ENCODE measurements at places on chromosomes 5 and 9.

- DNase-seq: peak; percentile 83
These were observed 10.4 kb downstream of the MARCHF3 start for GRCh38 chr5:127019928-127020327.

DNA sequence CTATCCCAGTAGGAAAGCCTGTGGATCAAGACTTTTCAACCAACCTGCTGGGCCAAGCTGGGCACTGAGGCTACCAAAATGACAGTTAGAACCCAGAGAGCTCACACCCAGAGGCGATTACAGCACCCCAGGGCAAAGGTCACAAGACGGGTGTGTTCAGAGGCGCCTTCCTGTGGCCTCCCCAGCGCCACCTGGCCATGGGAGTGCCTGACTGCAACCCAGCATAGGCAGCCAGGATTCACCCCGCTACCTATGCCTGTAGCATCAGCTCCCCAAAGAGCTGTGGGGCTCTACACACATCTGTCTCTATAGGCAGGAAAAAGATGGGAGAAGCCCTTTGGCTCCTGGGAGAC lies 33.5 kb downstream of the PDGFRB start:
- no peak for DNase-seq

GRCh38 chr5:158816011-158816696 lies 283.6 kb downstream of the EBF1 start:
- no peak for DNase-seq

GRCh38 chr5:143108498-143109128 lies 294.9 kb downstream of the NR3C1 start:
- no peak for DNase-seq

DNA sequence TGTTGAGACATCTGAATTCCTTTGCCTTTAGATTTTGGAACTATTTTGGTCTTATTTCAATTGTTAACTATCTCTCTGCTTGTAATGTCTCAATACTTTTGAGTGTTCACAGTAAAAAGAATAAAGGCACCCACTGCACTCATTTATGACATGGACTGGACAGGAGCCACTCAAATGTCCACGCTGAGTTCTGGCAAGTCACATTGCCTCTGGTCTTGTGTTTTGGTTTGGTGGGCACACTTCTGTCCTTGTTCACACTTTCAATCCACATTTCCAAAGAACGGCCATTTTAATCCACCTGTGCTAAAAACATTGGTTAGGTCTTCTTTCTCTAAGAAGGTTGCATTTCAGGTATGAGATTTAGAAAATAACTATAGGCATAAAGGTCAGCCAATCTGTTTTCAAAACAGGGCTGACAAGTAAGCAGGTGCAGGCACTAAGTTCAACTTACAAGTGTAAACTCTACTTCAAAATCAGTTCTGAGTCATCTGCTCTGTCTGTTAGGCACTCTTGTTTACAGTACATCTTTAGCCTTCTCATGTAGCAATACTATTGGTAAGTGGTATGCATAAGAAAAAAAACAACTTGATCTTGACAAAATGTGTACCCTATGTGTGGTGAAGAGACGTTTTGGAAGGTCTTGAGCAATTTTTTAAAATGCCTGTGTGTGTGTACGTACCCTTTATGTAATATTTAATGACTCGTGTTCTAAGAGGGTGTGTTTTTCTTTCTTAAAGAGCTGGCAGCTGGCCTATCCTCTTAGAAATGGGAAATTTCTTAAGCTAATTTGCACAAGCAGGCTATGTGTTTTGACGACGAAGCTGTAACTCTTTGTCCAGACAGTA lies 31.5 kb upstream of the ZFAND5 start:
- no peak for DNase-seq

GRCh38 chr5:157670662-157671591 lies at the start of gene C5orf52:
Gene C5orf52 (plus strand): TSS chr5:157671533. CDS start chr5:157671615, 82 bp downstream.
- no peak for DNase-seq

DNA sequence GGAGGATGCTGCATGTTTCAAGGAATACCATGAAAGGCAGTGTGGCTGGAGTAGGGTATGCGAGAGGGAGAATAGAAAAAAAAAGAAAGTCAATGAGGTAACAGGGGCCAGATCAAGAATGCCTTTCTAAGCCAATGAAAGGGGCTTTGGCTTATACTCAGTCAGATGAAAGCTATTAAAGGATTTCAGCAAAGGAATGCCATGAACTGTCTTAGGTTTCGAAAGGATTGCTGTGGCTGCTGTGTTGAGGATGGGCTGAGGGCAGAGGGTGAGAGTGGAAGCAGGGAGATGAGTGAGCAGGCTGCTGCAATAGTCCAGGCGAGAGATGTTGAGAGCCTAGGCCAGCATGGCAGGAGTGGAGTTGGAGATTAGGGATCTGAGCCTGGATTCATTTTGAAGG lies 135.4 kb upstream of the CKMT2 start:
- no peak for DNase-seq

DNA sequence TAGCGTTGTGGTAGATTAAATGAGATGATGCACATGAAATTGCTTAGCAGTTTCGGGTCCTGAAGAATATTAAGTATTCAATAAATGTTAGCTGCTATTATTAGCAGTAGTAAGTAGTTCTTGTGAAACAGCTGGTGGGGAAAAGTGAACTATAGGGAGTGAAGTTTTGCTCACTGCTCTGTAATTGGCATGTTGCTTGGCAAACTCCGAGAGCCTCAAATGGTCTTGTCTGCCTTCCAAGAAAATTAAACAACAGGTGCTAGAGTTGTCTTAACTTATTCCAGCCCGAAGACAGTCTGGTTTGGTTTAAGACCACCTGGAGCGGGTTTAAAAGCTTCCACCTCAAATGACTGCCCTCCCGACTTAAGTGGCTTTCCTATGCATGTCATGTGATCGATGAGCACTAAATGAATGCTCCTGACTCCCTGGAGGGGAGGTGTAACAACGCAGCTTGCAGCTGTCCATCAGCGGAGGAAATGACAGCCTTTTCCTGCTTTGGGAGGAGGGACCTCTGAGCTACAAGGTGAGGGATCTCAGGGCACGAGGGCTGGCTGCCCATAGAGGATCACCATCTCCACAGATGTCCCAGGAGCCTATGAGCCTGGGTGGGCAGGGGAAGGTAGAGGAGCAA lies 202.9 kb upstream of the PANK3 start:
- peak; percentile 86 for DNase-seq

- DNase-seq: no peak
These were observed 2.8 kb upstream of the SPOCK1 start for GRCh38 chr5:137501846-137502406.

DNA sequence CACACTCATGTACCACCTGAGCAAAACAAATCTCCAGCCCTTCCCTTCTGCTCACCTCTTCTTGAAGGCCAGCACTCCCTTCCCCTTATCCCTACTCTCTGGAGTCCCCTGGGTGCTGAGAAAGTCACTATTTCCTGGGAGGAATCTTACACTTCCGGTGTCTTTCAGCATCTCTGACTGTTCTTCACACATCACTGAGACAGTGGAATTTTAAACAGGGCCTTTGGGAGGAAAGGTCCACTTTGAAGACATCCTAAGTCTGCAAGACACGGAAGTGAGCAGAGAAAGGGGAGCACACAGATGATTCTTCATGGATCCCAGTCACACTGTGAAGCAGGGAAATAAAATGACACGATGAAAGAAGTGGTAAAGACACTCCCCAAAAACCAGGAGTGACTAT lies 25.6 kb downstream of the FRMD3 start:
- no peak for DNase-seq

DNA sequence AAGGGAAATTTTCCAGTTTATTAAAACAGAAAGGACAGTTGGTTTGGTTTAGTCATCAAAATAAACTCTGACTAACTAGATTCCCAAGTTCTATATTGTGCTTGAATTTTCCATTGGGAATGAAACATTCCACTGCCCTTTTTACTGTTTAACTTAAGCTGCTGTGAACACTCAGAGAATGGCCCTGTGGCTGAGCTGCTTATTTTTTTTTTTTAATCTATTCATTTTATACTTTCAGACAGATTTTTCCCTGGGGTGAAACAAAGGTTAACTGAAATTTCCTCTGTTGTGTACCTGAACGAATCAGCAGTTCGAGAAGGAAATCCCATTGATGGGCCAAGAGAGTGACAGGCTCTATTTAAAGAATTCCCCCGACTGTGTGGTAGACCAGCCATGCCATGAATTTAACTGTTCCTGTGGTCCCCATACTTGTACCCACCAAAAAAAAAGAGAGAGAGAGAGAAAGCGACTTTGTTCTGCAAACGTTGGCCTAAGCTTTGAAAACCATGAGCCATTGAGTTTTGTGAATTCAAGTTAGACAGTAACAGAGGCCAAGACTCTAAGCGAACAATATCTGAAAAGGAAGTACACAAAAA lies 138.7 kb upstream of the GRHPR start:
- no peak for DNase-seq

- no peak for DNase-seq
These were observed 71.0 kb downstream of the C5orf15 start for GRCh38 chr5:133897431-133897830.

- no peak for DNase-seq
These were observed 7.5 kb downstream of the RPS6 start for GRCh38 chr9:19372567-19372966.

GRCh38 chr5:143248822-143249579 lies 154.5 kb downstream of the NR3C1 start:
- DNase-seq: no peak

DNA sequence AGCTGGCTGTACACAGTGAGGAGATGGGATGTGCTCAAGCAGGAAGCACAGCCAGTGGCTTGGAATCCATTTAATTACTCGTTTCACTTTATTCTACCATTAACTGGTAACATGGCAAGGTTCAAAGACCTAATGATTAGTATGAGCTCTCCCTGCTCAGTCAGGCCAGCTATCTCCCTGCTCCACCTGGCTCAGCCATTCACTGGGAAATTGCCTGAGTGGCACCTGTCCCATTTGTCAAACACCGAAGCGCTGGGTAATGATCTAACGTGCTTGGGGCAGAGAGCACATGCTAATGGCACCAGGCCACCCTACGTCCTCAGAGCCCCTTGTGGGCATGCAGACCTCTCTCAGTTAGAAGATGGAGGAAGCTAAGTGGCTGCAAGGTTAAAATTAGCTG lies 162.2 kb downstream of the TTLL11 start:
- DNase-seq: no peak

GRCh38 chr5:159102311-159102934 lies 2.7 kb upstream of the EBF1 start:
- DNase-seq: no peak

- no peak for DNase-seq
These were observed 46.7 kb downstream of the SAR1B start for GRCh38 chr5:134585966-134586365.

DNA sequence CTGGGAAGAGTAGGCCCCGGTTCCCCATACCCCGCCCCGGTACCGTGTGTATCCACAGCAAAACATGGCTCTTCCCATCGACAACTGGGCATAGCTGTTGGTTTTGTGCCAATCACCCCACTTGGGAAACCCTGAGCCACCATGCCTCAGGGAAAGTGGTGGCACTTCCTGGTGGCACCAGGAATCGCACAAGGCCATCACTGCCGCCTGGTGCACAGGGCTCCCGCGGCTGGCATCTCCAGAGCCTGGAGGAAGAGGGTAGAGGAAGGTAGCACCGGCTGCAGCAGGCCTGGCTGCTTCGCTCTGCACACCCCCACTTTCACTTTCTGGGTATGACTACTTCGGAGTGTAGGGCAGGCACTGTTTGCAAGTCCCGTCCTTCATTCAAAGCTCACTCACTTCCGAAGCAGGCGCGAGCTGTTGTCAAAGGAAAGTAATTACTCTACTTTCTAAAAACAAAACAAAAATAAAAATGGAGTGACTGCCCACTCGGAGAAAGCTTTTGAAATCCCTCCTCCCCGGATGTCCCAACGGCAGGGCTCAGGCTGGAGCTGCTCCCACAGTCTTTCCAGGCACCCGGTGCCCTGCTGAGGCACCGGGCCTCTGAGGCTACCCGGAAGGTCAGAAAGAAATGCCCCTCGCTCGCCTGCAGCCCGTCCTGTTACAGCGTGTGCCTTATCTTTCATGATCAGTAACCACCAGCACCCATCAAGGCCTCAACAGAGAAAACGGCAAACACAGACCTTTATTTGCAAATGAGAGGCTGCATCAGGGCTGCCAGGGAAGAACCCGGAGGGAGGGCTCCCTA lies 2.0 kb downstream of the BRD3 start:
- no peak for DNase-seq

DNA sequence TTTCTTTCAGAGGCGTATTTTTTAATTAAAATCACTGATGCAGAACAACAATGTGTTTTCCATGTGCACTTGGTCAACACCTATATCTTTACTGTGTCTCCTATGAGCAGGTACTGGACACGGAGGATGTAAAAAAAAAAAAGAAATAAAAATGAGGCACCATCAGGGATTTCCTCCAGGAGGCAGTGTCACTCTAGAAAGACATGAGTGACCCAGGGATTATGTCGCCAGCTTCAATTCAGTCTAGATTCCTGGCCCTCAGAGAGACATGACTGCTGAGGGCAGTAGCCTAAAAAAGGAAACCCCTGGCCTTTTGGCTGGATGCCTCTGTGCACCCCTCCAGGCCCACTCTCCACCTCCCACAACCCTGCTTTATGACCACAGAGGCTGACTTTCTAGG lies 18.3 kb upstream of the IL33 start:
- no peak for DNase-seq

DNA sequence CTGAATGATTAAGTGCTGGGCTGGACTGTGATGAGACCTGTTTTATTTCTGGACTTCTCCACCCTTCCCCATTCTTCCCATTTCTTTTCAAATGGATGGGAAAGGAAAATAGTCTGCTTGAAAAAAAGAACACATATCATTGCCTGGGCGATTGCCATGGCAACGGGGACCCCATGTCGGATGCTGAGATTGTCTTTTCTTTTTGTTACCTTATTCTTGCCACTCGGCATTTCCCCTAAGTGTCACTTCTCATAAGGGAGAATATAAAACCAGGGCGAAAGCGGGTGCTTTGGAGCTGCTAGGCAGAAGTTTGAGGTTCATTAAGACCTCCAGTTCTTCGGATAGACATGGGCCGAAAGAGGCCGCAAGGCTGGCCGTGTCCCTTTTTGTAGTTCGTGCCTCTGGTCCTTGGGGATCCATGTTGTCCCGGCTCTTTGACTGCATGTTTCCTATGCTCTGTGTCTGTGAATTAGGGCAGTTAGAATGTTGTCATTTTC lies 763 bp downstream of the FGD3 start:
- DNase-seq: no peak

GRCh38 chr5:148769941-148770340 lies 56.5 kb upstream of the ADRB2 start:
- no peak for DNase-seq

DNA sequence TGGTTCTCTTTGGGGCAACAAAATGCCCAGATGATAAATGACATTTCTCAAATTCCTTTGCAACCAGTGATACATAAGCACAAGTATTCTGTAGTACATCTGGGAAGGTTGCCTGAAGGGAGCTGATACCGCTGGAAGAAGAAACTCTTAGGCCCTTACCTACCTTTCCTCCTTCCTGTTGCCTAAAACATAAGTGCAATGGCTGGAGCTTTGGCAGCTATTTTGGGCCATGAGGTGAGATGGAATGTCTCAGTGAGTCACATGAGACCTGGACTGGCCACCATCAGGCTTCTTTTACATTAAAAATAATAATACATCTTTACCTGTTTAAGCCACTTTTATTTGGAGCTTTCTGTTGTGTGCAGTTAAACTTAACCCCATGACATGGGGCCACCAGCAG lies 11.2 kb upstream of the ADGRD2 start:
- DNase-seq: no peak

All from DMS 273 treated with DMSO at 0.1 percent for 48 hours (cell line).